ENCODE measurements at places on chromosomes 16 and 17.

GRCh38 chr16:87052506-87052905, 264.7 kb downstream of the C16orf95 start:
- DNase-seq = no peak

DNA sequence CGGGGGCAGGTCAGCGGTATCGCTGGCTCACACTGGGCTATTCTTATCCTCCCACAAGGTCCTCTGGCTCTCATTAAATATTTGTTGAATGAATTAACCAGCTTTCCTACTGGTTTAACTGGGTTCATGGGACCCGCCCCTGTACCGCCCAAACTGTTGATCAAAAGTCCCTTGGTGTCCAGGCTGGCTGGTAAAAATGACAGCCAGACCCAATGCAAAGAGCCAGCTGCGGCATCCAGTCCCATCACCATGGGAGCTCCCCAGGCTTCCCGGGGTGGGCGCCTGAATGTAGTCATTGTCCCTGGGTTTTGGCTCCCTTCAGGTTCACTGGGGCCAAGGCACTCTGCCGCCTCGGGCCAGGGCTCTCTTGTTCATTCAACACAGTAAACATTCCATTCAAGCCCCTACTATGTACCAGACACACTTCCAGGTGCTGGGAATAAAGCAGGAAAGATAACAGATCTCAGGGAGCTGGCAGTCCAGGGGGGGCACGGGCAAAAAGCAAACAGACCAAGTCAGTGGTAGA, 11.7 kb upstream of the ATP2C2 start:
- DNase-seq = no peak

DNA sequence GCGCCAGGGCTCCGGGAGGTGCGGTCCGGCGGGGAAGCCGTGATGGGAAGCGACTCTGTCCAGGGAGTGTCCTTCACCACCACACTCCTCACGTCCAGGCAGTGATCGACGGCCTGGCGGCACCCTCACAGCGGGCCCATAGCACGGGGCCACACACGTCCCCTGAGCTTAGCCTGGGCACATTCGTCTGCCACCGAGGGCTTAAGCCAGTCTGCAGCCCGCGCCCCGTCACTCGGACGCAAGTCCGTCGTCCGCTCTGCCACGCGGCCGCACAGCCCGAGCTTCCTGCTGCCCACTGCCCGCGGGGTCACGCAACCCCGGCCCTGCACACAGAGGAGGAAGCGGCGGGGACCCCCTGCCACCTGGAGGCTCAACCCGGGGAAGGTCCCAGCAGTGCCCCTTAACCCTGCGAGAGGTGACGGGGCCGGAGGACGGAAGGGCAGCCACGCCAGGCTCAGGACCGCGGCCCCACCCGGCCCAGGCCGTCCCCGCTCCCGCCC, 3.0 kb upstream of the TBX2 start:
- no peak for DNase-seq

DNA sequence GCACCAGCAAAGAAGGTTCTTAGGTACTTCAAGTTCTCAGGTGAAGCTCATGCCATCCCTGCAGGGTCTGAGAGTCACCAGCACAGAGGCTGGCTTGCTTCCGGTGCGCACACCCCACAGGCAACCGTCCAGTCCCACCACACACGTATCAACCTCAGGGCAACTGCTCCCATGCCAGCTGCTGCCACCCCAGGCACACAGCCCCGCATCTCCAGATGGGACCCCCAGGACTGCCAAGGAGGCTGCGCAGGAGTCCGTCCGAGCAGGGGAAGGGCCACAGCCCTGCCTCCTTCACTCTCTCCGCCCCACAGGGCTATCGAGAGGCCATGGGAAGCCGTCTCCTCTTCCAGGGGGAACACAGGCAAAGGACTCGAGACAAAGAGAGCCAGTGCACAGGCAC, 13.3 kb downstream of the KIFC3 start:
- DNase-seq = no peak

DNA sequence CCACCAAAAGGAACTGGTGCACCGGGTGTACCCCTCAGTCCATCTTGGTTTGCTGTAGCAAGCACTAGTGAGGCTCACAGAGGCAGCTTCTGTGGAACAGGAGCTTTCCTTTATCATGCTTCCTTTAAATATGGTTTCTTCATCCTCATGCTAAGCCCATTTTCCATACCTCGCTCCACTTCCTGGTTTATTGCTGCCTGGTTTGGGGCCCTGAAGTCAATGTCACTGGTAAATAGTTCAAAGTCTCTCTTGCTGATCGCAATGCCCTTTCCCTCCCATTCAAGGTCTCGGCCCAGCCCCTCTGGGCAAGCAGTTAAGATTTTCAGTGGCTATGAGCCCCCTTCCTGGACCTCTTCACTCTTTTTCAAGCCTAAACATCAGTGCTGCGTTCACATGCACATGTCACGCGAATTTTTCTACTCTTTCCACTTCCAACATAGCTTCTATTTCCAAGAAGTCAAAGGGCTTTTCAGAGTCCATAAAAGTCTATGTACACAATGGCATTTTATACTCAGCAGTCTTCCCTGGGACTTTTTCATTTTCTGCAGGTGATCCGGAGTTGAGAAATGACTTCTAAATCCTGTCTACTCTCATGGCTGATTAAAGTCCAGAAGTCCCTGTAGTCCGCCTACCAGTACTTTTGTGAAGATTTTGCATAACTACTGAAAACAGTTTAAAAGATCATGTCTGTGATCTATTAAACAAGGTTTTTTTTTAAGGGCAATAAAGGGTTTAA, 323.8 kb upstream of the ZFHX3 start:
- no peak for DNase-seq

- DNase-seq = no peak
Measured at GRCh38 chr16:11309895-11310633, 28.9 kb upstream of the PRM1 start.

- DNase-seq = no peak
Measured at GRCh38 chr17:49572806-49573420, 2.8 kb upstream of the NXPH3 start.
